ENCODE measurements at places on chromosomes 12 and 14. TPM values are rescaled to one million over a fixed set of nuclear protein-coding genes. Genes with fewer than 3 reads are reported as not detected.

DNA sequence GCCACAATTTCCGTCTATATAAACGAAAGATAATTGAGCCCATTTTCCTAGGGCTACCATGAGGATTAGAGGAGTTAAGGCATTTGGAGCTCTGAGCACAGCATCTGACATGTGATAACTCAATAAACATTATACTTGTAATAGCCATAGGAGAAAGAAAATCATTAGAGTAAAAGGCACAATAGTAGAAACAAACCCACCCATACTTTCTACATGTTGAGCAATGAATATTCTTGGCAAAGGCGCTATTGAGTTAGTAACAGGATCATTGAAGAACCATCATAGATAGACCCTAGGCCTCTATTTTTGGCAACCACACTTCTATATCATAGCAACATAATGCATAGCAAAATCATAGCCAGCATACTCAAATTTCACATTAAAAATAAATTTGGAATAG, 664.1 kb downstream of the NOVA1 start:
- H3K4me3 ChIP-seq = no peak overlapping the region
- H3K27me3 ChIP-seq = no peaks in the 10 kb centered on the region

ZNF891 gene
- 4.6 TPM for total RNA-seq

KRT82 gene
- not detected for total RNA-seq

SERPINA6 gene
- not detected for total RNA-seq

- H3K4me3 ChIP-seq = no peak overlapping the region
- H3K27me3 ChIP-seq = no peaks in the 10 kb centered on the region
- no peak for DNase-seq
- H3K36me3 ChIP-seq = no peaks in the 10 kb centered on the region
These were observed 93.7 kb downstream of the RMST start for GRCh38 chr12:97556302-97556779.

DNA sequence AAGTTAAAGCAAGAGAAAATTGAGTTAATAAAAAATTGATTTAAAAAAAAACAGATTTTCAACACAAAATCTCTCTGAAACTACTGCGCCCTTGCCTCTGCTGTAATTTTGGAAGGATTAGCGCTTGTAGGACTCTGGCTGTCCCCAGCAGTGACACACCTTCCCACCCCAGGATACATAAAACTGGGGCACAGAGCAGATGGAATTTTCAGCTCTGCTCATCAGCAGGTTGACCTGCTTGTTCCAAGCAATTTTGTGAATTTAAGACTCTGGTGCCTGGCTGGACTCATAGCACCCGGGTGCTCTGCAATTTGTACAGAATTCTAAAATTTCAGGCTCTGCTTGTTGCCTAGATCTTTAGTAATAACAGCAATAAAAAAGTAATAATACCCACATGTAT, 257.8 kb upstream of the GARIN6 start:
- no peaks in the 10 kb centered on the region for H3K4me1 ChIP-seq
- DNase-seq = no peak
- H3K4me3 ChIP-seq = no peak overlapping the region
